AG09319 (cell line): ENCODE measurements at places on chromosomes 5 and 9.

DNA sequence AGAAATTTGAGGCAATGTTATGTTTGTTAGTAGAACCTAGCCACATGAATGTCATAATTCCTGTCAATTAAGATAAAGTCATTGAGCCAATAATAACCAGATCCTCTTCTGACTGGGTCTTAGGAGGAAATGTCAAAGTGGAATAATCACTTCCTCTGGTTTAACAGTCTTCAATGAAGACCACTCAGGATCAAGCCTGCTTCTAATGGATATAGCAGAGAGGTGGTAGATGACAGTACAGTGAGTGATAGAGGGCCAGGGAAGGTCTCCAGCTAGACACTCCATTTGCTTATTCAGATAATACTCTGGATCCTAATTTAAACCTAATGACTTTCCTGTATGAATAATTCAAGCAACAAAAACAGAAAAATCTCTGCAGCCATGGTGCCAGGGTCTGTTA lies 474.2 kb downstream of the DNAH5 start:
- DNase-seq, result no peak

DNA sequence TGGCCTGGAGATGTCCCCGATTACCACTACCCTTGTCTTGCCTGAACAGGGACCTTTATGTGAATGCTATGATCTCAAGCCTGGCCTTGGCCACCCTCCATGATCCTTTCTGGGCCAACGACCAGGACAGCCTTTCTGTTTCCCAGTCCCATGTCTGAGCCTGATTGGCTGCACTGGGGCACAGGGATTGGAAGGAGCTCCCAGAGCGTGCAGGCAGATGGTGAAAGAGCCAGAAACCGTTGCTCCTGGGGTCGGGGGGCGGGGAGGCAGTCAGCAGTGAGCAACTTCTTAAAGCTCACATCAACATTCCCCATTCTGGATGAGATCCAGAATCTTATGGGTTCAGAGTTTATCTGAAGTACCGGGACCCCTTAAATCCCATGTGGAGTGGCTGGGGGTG lies 84.4 kb downstream of the INSYN2B start:
- peak; percentile 71 for DNase-seq

DNA sequence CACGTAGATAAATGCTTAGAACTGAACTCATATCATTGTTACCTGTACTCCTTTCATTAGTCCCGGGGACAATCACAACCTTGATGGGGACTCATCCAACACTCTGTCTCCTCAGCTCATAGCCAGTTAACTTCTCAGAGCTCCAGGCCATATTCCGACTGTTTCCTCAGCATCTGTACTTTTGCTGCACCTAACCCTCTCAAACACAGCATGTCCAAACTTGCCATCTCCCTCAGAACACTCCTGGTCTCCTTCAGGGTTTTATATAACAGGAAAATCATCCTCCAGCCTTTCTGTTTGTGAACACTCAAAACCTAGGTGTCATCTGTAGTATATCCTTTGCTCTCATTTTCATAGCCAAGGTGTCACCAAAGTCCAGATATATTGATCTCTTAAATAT lies 150.5 kb downstream of the CDH6 start:
- no peak for DNase-seq

- no peak for DNase-seq
Observed at GRCh38 chr5:157025093-157025698, 33.7 kb downstream of the HAVCR1 start.

DNA sequence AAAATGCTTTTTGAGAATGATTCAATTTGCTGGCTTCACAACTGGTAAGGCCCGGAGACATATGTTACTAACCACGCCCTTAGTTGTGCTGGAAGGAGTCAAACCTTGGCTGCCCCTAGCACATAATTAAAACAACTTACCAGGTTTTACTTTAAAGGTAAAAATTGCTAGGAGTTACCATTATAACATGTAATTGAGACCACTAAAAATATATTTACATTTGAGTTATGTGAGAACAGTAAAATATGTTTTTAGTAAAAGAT lies 435.6 kb upstream of the CDH9 start:
- DNase-seq, result no peak

DNA sequence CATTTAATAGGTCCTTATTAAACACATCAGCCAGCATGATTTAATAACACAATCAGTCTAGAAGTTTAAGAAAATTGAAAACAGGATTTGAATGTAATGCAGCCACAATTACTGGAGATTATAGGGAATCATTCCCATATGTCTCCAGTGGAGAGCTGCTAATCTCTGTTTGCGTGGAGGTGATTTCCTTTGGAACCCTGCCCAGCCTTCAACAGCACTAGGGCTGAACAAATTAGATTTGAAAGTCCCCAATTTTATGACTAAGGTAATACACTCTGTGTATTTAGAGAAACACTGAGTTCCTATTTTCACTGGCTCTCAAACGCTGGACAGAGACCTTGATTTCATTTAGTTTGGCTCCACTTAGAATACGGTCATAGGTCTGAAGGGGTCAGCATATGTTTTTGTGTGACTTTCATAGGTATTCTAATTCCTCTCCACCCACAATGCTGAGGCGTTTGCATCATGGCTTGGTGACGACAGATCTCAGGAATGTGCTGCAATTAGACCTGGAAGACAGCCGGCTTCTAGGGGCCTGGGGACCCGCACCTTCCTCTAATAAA lies 508.3 kb downstream of the EBF1 start:
- peak; percentile 83 for DNase-seq

DNA sequence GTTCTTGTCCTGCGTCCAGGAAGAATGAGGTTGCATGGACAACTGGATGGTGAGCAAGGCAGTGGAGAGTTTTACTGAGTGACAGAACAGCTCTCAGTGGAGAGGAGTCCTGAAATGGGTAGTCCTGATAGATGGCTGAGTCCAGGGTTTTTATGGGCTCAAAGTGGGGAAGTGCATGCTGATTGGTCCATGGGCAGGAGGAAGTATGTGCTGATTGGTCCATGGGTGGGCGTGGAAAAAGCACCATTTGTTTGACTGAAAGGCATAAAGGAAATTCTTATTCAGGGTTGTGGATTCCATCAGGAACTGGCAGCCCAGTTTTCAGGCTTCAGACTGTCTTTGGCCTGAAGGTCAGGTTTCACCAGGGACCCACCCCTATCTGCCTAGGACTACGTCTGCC lies 10.6 kb downstream of the FSD1L start:
- DNase-seq, result no peak

- no peak for DNase-seq
Observed at GRCh38 chr5:157100140-157100679, 8.6 kb downstream of the HAVCR2 start.
